ENCODE measurements at places on chromosomes 1 and 21.

DNA sequence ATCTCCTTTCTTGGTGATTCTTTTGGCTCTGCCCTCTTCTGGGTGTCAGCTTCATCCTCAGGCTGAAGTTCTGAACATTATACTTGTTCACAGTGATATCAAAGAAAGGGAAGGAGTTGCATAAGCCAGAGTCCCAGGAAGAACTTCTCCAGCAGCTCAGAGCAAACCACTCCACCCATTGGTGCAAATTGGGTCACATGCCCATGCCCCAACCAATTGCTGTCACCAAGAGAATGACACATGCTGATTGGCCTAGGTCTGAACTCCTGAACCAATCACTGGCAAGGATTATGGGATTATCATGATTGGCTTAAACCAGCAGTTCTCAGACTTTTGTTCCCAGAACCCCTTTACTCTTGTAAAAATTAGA is 256.5 kb upstream of the TMEM51 start:
- no peak for DNase-seq

- DNase-seq = no peak
Observed at GRCh38 chr21:35699361-35699760, 361.0 kb downstream of the SETD4 start.

DNA sequence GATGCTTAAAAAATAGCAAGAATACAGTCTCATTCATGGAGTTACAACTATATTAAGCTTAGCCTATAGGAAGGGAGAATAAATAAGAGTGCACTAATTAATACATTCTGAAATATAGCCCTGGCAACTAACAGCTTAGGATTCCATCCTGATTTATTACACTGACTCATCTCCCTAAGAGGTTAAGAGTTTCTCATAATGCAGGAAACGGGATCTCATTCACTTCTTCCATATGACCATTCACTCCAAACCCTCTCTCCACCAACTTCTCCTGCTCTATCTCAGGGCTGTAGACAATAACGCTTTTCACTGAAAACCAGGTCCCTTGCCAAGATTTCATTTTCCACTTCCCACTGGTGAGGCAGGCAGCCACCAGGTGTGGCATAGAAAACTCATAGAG is 168.5 kb upstream of the PLD5 start:
- DNase-seq = no peak

GRCh38 chr1:157739229-157739901 is 37.6 kb downstream of the FCRL2 start:
- no peak for DNase-seq

DNA sequence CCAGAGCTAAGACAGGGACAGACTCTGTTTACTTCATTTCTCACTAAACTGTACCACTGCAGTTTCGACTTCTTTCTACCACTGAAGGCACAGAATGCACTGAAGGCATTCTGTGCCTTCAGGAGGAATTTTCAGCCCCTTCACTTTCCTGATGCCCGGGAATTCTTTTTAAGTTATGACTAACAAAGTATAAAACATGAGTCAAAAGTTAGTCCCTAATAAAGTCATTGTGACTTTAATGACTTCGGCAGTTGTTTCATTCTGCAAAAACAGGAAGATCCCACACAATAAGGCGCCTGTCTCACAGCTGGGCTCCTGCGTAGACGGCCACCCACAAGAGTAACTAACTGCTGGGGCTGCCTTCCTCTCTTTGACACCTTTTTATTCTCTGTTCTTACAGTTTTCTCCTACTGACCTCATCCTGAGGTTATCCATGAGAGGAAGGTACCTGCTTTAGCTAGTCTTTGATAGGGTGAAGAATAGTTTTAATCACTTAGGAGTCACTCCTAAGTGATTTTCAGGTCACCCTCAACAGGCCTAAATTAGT is 183.9 kb upstream of the SGIP1 start:
- no peak for DNase-seq

GRCh38 chr1:160830321-160831153 is 32.1 kb downstream of the CD244 start:
- peak; percentile 47 for DNase-seq

DNA sequence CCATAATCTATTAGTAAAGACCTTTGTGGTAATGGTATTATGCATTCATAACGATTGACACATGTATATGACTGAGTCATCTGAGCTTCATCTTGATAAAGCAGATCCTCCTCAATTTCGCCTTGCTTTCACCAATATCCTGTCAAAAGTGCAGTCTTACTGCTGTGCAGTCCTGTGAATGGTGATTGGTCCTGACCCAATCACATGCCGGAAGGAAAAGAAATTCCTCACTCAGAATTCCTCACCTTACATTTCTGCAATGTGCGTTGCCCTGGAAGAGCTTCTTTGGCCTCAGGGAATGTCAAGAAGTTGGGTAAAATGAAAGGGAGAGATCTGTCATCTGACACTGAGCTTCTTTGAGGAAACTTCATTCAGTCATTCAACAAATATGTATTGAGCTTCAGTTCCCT is 121.0 kb upstream of the TSPAN2 start:
- no peak for DNase-seq

GRCh38 chr21:39662411-39662953 is 49.7 kb downstream of the B3GALT5 start:
- no peak for DNase-seq

DNA sequence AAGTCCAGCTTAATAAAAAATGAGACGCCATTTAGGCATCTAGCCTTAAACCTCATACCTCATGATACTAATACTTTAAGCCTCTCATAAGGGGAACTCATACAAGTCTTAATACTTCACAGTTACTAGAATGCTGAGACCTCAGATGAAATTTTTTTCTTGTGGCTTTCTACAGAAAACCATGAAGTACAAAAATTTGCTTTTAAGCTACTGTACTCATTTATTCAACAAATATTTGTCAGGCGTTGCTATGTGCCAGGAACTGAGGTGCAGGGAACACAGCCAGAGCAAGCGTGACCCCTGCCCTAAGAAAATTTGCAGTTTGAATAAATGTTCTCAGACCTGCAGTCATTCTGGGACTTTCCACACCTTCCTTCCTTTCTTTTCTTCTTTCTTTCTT is 150.6 kb downstream of the MRPL39 start:
- DNase-seq = no peak

GRCh38 chr1:77342745-77343144 is 60.9 kb downstream of the AK5 start:
- no peak for DNase-seq

DNA sequence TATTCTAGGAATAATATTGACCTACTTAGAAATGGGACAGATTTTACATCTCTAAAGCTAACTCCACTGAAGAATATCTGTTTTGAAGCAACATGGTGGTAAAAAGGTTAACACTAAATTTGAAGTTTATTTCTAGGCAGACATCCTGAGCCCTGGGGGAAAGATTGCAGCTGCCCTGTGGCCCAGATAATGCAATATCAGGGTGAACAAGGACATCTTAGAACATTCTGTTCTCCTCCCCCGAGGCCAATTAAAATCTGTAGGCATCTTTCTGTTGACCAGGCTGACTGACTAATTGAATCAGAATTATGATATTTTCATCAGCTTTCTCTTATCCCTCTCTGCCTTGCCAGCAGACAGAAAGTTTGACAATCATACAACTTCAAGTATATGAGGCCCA is 149.8 kb upstream of the DUSP10 start:
- no peak for DNase-seq

DNA sequence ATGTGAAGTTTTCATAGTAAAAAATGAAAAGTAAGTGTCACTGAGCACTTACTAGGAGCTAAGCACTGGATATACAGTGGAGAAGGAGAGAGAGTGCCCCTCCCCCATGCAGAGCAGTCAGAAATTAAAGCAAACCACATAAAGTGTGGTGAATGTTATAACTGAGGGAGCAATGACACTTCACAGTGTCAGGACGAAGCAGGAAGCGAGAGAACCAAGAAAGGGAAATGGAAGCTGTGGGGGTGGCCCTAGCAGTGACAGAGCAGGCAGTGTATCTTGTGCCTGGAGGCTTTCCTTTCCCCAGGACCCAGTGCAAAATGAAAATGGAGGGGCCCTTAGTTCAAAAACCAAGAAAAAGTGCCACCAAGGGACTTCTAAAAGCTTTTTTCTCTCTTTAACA is 21.5 kb upstream of the RCAN3 start:
- DNase-seq = peak; percentile 83

- DNase-seq = no peak
Observed at GRCh38 chr21:34892209-34892608, 156.9 kb downstream of the RUNX1 start.

GRCh38 chr1:186518395-186518794 is 57.5 kb upstream of the PDC start:
- DNase-seq = no peak

DNA sequence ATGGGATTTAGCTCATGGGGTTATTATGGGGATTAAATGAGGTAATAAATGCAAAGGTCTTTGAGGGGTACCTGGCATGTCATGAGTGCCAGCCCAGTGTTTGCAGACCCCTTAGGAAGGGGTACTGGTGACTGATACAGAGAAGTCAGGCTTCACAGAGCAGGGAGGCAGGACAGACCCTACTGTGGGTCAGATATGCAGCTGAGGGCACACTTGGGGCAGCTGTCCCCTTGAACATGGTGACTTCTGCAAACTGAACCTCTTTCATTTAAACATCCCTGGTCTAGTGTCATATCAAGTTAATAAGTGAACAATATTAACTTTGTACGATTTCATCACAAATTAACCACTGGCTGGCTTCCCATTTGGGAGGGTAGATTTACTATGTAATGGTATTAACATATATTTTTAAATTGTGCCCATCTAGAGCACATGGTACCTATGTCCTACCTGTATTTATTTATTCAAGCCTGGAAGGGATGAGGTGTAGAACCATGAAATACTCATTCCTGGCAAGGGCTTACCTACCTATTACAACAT is 25.9 kb downstream of the STPG1 start:
- DNase-seq = no peak

DNA sequence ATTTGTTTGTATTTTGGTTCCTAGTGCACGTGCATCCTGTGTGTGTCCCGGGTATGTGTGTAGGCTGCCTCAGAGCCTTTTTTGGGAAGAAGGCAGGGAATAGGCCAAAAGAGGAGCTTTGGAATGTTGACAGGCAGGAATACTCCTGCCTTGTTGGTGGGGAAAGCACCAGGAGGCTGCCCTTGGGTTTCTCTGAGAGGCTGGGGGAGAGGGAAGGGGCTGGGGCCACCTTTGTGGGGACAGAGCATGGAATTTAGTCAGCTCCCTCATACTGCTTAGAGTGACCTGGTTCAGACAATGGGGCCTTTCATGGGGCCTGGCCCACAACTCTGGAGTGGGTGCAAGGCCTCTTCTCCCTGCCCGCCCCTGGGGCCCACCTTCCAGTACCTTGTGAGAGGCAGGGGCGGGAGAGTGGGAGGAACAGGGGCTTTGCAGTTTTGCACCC is 31.3 kb downstream of the ACOT11 start:
- DNase-seq = no peak

GRCh38 chr1:22780696-22781095 is 70.1 kb downstream of the EPHB2 start:
- peak; percentile 44 for DNase-seq

- DNase-seq = no peak
Observed at GRCh38 chr1:99083338-99083737, 78.7 kb upstream of the PLPPR5 start.

DNA sequence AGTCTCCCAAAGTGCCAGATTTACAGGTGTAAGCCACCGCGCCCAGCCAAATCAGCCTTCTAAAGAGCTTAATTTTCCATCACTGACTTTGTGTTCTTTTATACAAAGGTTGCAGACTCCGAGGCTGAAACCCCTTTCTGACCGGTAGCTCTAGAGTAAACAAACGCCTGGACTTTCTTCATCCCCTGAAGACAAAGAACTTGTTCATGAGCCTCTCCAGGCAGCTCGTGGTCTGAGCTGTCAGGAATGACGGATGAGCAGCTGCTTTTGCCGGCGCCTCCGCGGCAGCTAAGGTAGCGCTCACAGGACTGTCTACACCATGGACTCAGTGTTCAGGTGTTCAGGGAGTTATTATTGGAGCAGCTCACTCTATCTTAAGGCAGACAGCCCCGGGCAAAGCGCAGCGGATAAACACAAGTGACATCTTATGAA is 128.5 kb upstream of the ERRFI1 start:
- no peak for DNase-seq

- DNase-seq = no peak
Observed at GRCh38 chr21:34648739-34649297, 20.0 kb upstream of the CLIC6 start.

DNA sequence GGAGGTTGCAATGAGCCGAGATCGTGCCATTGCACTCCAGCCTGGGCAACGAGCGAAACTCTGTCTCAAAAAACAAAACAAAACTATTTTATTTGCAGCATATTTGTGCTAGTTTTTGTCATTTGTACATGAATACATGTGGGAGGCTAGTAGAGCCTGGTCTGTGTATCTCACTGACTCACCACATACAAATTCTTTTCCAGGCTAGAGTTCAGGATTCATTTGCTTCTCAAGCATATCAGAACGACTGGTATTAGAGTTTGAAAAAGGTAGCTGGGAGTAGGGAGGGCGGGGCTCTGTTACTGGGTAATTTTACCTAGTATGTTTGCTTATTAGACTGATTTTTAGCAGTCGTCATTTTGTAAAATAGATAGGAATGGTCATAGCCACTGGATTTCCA is 4.5 kb upstream of the TOR3A start:
- no peak for DNase-seq

- DNase-seq = no peak
Observed at GRCh38 chr1:14555091-14555490, 43.4 kb upstream of the KAZN start.

GRCh38 chr1:1347663-1348419 is 1.4 kb downstream of the DVL1 start:
- no peak for DNase-seq

- DNase-seq = no peak
Observed at GRCh38 chr1:111275079-111275478, 15.6 kb upstream of the CHIA start.

GRCh38 chr1:113276507-113276906 is 113.8 kb upstream of the MAGI3 start:
- no peak for DNase-seq

- DNase-seq = no peak
Observed at GRCh38 chr1:227900571-227901051, 47.1 kb downstream of the WNT9A start.

DNA sequence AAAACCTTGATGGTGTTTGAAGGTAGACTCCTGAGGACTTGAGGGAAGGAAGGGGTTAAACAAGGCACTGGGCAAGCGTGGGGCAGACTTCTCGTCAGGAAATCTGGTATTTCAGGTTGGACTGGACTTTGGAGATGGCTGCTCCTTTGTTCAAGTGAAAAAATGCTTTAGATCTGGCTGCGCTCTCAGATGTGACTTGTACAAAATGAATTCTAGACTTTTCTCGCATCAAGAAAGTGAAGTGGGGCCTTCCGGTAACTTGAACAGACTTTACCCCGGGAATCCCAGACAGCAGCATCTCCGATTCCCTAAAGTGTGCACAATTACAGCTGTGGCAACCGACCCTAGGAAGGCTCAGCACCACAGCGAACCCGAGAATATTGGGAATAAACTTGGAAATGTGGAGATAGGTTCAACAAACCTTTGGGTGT is 44.3 kb upstream of the ERRFI1 start:
- no peak for DNase-seq

GRCh38 chr1:44646261-44647110 is 27.8 kb downstream of the TMEM53 start:
- DNase-seq = no peak

DNA sequence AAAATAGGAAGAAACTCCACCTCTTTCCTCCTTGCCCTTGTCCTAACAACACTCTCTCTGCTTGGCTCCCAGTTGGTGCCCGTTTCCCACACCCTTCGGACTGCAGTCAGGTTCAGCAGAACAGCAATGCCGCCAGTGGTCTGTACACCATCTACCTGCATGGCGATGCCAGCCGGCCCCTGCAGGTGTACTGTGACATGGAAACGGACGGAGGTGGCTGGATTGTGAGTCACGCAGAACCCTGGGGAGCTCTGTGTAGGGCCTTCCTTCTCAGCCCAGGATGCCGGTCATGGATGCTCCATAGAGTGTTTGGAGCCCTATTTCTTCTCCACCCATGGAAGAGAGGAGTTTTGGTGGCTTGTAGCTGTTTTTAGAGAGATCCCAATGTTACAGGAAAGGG is 60.9 kb downstream of the TNN start:
- DNase-seq = no peak
